T-helper 1 cell (primary cell): ENCODE measurements at places on chromosomes 7 and 10.

DNA sequence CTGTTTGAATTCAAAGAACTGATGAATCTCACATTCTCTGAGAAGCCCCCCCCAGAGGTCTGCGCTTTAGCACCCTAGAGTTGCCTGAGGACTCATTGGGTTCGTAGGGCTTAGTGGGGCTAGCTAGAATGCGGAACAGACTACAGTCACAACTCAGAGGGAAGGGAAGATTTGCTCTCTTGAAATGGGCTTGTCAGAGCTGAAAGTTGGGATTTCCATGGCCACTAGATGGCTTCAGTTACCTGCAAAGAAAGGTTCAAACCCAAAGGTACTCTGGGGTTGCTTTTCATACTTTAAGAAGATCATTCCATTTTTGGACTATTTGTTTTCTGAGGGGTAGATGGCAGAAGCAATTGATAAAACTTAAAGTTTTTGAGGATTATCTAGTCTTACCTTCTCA is 205.0 kb downstream of the BBS9 start:
- DNase-seq, result no peak

- no peak for DNase-seq
Measured at GRCh38 chr7:108165723-108166122, 35.6 kb upstream of the LAMB4 start.

DNA sequence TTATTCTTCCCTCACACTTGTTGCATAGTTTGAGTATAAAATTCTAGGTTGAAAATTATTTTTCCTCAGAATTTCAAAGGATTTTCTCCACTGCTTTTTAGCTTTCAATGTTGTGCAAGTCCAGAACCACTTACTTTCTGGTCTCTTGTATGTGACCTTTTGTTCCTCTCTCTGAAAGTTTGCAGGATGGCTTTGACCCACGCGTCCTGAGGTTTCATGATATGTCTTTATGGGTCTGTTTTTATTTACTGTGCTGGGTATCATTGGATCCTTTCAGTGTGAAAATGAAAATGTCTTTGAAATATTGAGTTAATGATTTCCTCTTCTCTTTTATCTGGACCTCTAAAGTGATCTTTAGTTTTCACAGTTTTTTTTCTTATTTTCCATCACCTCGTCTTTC is 38.5 kb downstream of the C1GALT1 start:
- DNase-seq, result no peak

DNA sequence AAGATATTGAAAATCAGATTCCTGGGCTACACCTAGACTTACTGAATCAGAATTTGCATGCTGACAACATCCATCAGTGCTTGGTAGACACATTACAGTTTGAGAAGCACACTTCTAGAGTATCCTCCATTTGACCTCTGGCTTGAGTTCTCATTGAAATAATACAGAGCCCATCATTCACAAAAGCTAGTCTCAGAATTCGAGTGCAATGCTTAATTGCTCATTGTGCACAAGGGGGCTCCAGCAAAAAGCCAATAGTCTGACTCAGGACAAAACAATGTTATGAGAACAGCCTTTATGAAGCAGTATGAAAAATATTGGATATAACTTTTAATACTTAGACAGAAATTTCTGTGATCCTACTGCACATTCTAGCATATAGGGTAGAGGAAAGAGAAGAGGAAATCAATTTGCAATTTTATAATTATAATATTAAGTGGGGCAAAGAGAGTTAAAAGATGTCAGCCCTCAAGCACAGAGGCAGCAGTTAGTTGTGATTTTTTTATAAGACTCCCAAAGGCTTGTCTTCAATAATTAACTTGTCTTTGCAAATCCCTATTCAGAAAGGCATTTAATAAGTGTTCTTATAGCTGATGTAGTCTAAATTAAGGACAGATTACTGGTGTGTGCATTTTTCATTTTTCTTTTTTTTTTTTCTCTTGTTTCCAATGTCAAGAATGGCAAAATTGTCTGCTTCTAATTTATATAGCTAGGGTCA is 105.8 kb upstream of the ANK3 start:
- no peak for DNase-seq

- no peak for DNase-seq
Measured at GRCh38 chr7:131557652-131558385, 1.4 kb upstream of the PODXL start.

DNA sequence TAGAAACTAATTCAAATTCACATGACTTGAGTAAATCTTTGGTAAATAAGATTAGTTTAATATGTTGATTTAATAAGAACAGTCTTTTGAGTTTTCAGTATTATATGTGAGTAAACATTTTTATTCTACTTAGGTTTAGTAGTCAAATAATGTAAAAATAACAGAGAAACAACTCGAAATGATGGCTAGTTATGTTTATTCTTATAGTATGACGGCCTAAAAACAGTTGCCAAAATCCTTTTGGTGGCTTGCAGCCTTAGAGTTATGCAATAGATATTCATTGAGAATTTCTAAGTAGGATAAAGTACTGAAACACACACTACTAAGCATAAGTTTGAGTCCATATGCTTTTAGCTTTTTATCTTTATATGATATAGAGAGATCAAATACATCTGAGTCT is 184.8 kb downstream of the GNAI1 start:
- DNase-seq, result no peak

DNA sequence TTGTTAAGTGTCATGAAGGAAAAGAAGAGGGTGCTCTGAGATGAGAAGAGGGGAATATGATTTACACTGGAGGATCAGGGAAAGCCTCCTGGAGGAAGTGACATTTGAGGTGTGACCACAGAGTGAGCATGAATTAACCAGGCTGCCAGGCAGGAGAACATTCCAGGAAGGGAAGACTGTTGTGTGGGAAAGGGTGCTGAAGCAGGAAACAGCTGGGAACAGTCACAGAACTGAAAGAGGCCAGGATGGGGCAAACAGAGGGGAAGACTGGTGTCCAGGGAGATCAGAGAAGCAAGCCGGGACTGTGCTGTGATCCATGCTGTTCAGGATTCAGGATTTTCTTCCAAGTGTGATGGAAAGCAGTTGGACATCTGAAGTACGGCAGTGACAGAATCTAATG is 14.9 kb downstream of the HIPK2 start:
- DNase-seq, result no peak

- no peak for DNase-seq
Measured at GRCh38 chr10:8583096-8583495, 528.6 kb downstream of the GATA3 start.

- no peak for DNase-seq
Measured at GRCh38 chr10:12902135-12902572, 99.4 kb downstream of the CCDC3 start.

GRCh38 chr10:3605882-3606281 is 179.1 kb downstream of the KLF6 start:
- no peak for DNase-seq

DNA sequence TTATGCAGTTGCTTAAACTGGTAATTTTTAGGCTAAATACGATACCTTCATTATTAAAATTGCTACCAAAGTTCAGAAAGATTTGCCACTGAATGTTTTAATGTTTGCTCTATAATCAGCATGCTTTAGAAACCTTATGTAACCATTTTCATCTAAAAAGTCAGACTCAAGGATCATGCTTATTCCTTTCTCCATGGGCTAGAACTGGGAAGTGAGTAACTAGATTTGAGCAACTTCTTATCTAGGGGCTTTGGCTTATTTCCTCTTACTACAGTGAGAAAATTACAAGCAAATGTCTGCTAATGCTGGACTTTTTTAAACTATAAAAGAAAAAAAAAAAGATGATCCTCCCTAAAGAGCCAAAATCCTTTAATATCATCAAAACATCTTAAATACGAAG is 215.9 kb downstream of the CRPPA start:
- no peak for DNase-seq

GRCh38 chr10:122164023-122164601 is 107.0 kb upstream of the BTBD16 start:
- DNase-seq, result no peak

DNA sequence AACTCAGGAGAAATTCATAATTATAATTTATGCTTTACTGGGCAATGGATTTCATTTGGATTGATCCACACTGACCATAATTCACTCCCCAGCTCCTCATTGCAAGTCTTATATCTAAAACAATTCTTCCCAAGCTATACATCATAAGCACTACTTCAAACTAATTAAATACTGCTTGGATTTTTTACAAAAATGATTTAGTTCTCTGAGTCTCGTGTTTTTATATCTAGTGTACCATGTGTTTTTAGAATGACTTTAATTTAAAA is 443.8 kb downstream of the GPAM start:
- DNase-seq, result no peak

GRCh38 chr7:104862719-104863118 is 151.3 kb upstream of the KMT2E start:
- no peak for DNase-seq

- DNase-seq, result no peak
Measured at GRCh38 chr7:79159040-79159664, 294.3 kb downstream of the MAGI2 start.

DNA sequence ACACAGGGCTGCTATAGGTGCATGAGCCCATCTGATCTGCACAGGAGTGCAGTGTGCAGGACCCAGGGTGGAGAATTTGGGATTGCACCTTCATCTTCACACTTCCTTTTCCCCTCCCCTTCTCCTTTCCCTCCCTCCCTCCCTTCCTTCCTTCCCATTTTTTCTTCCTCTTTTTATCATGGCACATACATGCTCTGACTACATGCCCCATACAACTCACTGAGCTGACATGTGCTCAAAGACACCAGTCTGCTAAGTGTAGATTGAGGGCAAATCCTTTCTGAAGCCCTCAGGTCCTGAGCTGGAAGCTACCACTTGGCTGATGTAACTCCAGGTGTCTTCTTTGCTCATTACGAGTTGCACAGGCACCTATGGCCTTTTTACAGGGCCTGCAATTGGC is 365.3 kb upstream of the ZNF32 start:
- DNase-seq, result no peak

DNA sequence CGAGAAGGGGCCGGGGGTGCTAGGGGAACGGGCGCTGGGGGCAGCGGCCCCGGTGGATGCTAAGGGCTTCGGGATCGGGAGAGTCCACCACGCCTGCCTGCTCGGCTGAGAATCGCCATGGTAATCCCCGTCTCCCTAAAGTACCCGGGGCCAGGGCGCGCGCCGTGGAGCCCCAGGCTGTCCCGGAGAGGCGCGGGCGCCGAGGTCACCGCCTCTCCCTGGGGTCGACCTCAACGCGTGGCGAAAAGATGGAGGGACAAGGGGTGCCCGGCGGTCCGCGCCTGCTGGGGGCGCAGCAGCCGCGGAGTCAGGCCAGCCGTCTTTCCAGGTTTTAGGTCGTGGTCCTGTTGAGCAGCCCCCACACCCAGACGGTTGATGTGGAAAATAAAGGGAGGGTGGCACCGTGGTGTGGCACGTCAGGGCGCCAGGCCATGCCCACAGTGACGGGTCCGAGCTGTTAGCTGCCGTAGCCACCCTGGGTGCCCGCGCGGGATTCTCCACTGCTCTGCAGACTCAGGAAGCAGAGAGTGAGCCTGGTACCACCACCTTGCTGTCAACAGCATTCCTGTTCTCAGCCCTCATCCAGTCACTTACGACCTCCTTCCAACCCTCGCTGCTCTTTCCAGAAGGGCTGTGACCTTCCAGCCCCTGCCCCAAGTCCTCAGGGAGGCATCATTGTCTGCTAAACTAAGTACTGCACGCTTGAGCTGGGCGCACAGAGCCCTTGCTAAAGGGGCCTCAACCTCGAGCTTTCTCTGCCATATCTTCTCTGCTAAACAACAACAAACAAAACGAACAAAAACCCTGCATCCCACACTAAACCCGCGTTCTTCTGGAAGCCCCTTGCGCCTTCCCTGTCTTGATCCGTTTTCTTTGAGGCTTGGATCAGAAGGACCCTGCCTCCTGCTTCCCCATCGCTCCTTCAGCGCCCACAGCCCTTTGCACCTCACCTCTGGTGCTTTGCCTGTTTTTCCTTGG is 666 bp downstream of the SMKR1 start:
- no peak for DNase-seq

- DNase-seq, result no peak
Measured at GRCh38 chr7:155713384-155713783, 68.9 kb downstream of the RBM33 start.

DNA sequence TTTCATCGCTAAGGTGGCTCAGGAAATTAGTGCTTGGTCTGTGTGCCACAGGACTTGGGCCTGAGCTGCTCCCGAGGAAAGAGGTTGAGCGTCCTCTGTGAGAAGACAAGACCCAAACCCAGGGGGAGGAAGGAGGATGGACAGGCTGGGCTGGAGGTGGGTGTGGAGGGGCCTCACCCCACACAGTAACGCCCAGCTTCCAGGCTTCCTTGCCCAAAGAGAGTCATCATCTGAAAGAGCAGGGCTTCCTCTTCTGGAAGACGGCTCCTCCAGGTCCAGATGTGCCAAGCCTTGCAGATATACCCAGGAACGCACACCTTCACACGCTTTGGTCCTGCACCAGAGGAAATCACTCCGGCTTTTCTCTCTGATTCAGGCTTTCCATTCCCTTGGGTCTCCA is 127.8 kb upstream of the MGMT start:
- no peak for DNase-seq

GRCh38 chr7:15936991-15937390 is 250.5 kb upstream of the MEOX2 start:
- DNase-seq, result no peak
